ENCODE measurements at places on chromosomes 3 and 15.

DNA sequence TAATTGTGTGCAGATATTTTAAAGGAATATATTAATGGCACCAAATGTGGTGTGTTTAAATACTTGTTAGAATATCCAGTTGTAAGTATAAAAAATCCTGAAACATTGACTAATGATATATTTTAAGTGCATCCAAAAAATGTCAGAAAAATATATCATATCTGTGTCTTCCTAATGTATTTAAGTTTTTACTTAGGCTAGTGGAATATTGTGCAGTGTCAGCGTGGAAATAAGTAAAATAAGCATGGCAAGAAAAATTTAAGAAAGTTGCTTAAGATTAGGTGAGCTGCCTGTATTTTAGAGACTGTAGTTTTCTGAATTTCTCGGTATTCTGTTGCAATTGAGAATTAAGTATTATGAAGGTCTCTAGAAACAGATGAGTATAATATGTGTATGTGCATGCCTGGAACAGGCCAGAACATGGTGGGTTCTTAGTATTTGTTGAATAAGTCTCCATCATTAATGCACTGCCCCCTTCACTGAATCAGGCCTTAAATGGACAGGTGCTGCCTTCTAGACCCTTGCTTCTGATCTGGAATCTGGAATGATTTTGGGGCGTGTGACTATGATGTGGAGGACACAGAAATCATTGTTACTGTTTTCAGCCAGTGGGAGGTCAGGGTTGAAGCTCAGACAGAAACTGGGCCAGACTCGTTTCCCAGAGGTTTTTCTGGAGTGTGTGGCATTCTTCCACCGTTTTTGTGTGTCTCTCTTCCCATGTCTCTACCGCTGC is 86.1 kb downstream of the TRAK1 start:
- no peak for DNase-seq

DNA sequence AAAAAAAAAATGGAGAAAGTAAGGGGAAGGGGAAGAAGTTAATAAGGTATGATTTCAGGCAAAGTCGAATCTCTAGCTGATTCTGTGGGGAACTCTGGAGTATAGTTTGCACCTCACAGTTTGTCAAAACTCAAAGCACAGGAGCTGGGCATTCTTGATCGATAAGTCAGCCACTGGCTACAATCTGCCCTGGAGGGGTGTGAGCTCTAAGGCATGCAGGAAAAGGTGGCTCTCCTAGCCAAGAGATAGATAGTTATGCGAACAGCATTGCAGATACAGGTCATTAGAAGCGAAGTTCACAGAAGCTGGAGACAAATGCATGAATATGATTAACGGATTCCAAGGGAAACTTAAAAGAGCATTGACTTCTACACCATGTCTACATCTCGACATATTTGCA is 952.6 kb downstream of the AGBL1 start:
- DNase-seq = no peak

- DNase-seq = no peak
Measured at GRCh38 chr15:66838671-66839239, 136.7 kb downstream of the SMAD6 start.

DNA sequence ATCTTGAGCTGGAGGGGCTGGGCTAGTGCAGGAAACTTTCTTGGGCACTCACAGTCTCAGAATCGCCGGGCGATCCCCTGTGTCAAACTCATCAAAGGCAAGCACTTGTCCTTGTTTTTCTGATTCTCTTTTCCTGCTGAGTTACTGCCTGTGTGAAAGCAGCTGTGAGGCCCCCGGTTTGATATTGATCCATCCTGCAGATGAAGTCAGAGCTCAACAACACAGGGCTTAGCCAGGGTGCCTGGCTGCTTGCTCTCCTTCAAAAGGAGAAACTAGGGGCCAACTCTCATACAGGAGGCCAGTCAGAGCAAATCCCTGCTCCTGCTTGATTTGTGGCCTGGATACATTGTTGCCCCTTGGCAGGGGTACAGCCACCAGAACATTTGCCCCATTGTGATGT is 22.9 kb downstream of the CLSTN2 start:
- DNase-seq = no peak

DNA sequence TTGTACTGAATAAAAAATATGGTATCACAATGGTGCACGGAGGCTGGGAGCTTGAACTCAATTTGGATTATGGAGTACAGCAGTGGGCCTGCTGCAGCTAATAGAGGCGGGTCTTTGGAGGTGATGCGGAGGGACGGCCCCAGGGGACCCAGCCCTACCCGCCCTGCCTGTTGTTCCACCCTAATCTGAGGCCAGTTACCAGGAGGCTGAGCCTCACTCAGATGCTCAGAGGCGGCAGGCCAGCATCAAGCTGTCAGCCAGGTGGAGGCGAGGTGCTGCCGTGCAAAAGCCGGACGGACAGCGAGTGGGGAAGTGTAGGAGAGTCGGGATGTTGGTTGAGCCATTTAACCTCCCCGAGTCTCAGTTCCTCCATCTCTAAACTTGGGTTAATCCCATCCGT is 218.5 kb upstream of the RGMA start:
- DNase-seq = no peak

DNA sequence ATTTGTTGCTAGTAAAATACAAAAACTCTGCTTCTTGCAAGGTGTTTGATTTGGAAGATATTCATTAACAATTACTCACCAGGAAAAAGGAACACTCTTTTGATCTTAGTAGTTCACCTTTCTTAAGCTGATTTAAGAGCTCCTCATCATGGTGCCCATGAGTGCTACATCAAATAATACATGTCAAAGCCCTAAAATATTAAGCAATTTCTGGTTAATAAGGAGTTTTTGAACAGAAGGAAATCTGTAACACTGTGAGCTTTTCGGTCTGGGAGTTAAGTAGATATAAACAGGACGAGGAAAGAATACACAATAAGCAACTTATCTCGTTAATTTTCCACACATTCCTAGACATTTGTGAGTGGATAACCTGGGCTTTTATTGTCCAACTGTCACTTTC is 83.9 kb upstream of the DCBLD2 start:
- DNase-seq = no peak

DNA sequence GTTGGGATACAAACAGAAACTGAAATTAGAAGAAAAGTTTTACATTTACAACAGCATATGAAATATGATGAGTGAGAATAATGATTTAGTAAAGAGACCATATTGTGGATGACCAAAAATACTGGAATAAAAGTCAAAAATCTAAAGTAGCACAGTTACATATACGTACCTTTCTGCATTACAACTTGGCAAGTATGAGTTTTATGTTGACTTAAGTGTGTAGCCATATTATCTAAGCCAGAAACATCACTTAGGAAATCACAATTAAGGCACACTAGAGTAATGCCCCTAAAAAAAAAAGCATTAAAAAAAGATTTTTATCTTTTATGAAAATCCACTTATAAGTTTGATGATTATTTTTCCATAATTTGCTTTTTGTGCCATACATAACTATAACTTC is 79.1 kb downstream of the ZNF280D start:
- DNase-seq = no peak

GRCh38 chr15:94125156-94125555 is 106.2 kb upstream of the MCTP2 start:
- DNase-seq = no peak
